ENCODE measurements at places on chromosomes 3 and 15.

DNA sequence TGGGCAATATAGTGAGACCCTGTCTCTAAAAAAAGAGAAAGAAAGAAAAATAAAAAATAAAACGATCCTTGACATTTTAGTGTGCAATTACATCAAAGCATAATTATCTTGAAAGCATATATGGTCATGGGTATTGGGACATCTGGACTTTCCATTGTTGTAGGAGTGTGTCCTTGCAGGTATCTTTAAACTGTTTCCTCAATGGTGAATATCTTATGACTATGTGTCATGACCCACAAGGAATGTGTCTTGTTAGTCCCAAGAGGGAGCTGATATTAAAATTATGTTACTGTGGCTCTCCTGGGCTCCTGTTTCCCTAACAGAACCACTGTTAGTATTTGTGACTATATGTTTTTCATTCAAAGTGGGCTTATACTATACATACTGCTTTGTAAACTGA is 26.6 kb downstream of the EIF1B start:
- DNase-seq, result no peak

GRCh38 chr3:27200721-27201489 is 168.3 kb downstream of the NEK10 start:
- no peak for DNase-seq

DNA sequence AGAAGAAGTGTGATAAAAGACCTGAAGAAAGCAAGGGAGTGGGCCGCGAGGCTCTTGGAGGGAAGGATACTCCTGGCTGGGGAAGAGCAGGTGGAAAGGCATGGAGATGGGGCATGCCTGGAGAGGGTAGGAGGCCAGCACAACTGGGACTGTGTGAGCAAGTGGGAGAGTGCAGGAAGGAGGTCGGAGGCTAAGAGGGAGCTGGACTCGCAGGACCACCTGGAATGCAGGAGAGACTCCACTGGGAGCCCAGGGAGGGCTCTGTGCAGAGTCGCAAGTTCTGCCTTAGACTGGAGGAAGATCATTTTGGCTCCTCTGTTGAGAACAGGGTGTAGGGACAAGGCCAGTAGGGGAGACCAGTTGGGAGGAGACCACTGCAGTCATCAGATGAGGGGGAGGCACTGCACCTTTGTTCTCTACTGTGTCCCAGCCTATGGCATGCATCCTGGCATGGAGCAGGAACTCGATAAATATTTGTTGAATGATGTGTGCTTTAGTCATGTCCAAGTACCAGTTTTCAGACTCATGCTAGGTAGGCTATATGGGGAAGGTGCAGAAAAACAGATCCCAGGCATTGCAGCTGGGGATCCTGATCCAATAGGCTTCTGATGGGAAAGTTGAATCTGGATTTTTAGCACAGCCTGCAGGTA is 13.7 kb downstream of the FAM107A start:
- no peak for DNase-seq

- no peak for DNase-seq
Measured at GRCh38 chr15:78944202-78944625, 632 bp downstream of the CTSH start.

DNA sequence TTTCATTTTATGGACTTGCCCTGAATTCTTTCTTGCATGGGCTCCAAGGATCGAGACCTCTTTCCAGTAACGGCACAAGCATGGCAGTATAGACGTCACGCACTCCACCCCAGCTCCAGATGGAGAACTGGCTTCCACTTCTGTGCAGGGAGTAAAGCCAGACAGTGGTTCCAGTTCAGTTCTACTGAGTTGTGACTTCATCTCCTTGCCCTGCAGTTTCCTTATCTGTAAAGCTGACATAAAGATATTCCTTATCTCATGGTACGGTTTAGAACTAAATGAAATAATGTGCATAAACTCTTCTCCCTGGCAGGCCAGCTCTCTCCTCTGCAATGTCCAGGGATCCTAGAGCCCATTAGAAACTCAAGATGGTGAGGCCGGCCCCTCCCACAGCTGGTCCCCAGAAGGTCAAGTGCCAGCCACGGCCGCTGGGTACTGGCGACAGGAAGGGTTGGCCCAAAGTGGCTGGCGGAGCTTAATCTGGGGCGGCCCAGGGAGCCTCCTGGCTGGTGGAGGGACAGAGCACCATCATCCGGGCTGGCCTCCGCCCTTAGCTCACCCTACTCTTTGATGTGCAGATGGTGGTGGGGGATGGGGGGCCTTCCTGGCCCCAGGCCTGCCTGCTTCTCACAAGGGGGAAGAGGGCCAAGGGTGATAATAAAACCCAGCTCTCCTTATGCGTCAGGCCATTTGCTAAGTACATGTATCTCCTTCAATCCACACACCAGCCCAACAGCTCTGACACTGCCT is 7.2 kb downstream of the MESP2 start:
- no peak for DNase-seq

DNA sequence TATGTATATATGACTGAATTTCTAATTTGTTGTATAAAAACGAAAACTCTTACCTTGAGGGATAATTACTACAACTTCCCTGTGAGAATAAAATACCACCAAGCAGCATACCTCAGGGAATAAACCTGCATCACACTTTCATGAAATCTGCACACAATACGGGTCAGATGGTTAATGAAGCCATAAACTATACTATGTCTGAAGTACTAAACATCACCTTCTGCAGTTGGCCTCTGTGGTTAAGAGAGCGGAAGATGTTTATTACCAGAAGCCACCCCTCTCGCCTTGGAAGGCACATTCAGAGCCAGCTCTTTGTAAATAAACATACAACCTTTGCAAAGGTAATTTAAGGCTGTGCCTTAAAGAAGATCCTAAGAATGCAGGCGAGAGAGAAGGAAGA is 462.1 kb upstream of the NR2F2 start:
- DNase-seq, result no peak

DNA sequence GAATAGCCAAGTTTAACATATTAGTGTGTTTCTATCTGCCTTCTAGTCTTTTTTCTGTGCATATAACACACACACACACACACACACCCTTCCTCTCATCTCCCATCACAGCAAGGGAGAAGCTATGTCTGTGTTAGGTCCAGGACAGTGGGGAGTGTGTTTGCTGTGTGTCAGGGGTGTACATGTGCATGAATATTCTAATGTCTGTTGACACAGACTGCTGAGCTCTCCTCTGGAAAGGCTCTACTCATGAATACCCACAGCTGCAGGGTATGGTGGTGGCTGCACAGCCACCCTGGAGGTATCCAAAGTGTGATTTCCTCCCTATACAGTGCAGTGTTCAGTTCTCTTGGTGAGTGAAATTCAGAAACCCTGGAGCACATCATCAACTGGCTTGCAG is 42.9 kb downstream of the ARNT2 start:
- no peak for DNase-seq

DNA sequence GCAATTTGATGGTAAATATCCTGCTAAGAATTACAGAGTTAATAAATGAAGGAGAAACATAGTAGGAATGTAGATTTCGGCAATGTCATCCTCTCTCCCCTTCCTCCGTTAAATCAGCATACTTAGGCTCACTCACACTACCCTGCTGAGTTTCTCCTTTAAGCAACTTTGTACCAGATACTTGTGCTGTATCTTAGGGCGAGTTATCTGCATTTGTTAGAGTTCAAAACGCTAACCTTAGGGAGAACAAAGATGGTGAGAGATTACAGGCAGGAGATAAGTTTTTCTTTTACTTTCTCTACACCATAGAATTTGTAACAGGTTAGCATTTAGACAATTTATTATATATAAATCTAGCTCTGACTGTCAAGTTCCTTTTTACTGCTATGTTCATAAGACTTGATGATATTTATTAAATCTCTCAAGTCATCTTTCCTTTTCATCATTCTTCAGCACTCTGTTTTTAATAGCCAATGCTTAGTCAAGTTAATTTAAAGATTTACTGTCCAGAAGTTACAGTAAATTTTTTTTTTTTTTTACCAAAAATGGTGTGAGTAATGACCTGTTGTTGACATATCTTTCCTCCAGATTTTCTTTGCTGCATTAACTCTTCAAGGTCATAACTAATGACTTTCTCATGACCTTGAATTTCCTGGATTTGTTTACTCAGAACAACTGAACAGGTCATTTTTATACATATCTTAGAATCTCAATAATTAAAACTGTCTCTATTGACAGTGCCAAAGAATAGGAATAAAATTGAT is 22.2 kb downstream of the SUCNR1 start:
- no peak for DNase-seq

GRCh38 chr3:179801263-179801662 is 148.4 kb downstream of the USP13 start:
- no peak for DNase-seq

- no peak for DNase-seq
Measured at GRCh38 chr15:80873366-80873952, 94.3 kb downstream of the CEMIP start.

GRCh38 chr3:9884555-9885165 is 4.6 kb upstream of the CIDEC start:
- DNase-seq, result no peak

- DNase-seq, result no peak
Measured at GRCh38 chr15:91915576-91915975, 62.1 kb downstream of the SLCO3A1 start.

GRCh38 chr3:190048932-190049441 is 71.7 kb downstream of the P3H2 start:
- no peak for DNase-seq

GRCh38 chr15:35117543-35118265 is 32.6 kb upstream of the NANOGP8 start:
- DNase-seq, result no peak

DNA sequence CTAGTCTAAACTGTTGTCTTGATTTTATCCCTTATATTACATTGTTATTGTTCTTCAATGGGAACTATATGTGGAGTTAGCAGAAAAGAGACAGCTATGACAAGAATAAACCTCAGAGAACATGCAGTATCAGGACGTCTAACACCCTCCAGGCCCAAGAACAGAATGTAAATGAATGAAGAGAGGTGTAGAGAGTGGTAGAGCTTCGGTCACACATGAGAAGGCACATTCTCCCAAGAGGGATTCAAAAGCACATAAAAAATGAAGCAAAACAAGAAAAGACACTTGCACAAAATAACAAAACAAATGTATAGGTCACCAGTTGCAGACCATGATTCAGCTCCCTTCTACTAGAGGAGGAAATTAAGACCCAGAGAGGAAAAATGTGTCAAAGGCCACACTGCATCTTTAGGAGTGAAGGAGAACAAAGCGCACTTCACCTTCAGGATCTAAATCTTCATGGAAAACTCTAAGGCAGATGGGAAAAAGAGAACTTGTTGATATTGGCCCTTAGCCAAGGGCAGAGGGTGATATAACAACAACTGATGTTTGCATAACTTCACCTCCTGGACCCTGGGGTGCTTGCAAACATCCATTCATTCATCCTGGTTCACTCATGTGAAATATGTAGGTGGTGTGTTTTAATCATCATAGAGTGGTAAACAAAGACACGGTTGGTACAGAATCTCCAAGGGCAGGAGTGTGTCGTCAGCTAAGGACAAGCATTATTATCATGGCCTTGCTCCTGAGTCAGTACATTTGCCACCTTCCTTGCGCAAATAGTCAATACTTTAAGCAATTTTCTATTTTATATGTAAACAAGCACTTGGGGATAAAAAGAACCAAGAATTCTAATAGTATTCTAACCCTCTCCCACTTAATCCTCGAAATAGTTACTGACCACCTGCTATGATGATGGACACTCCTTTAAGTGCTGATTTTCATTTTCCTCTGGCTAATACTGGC is 8.8 kb downstream of the NEK10 start:
- DNase-seq, result peak; percentile 23

DNA sequence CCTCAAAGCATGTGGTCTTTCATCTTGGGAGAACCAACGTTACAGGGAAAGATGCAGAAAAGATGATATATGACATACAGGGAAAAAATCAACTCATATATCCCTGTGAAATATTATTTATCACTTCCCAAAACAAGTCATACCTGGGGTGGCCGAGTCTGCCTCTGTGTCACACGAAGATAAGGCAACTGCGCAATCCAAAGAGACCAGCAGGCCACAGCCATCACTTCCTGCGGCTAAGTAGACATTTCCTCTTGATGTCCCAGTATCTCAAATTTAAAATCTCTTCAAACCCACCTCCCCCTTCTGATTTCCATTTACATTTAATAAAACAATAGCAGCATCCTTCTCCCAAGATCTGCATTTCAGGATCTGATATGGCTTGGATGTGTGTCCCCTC is 71.5 kb downstream of the IGF2BP2 start:
- DNase-seq, result no peak

- peak; percentile 34 for DNase-seq
Measured at GRCh38 chr3:124439603-124440002, 290.6 kb upstream of the UMPS start.

GRCh38 chr15:48447657-48448056 is 116.4 kb downstream of the DUT start:
- no peak for DNase-seq

DNA sequence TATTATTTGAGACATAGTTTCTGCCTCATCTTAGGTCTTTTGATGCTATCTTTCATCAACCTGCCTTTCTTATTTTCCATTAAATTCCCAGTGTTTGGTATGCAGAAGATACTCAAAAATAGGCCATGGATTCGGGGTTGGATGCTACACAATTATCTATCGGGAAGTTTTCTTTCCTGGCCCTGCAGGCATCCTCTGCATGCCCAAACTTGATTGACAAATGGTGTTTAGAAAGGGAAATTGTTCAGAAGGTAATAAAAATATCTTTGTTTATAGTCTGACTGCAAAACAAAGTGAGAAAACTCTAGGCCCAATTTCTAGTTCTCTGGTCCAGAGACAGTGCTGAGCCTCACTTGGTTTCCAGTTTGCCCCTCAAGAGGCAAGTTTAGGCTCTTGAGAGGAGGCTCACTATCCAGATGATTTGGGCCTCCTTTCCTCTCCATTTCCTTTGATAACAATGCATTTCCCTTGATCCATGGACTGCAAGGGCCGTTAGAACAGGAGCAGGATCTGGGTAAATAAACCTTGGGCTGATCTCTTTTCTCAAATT is 157.1 kb upstream of the DPH6 start:
- no peak for DNase-seq

All from NCI-H524 treated with DMSO at 0.1 percent for 48 hours (cell line).